ENCODE measurements at places on chromosomes 3 and 15.
A peak's percentile ranks its signal among the peaks of the same experiment; 100 is the strongest.

GRCh38 chr3:77142578-77142977 lies 102.7 kb downstream of the ROBO2 start:
- no peak for DNase-seq

DNA sequence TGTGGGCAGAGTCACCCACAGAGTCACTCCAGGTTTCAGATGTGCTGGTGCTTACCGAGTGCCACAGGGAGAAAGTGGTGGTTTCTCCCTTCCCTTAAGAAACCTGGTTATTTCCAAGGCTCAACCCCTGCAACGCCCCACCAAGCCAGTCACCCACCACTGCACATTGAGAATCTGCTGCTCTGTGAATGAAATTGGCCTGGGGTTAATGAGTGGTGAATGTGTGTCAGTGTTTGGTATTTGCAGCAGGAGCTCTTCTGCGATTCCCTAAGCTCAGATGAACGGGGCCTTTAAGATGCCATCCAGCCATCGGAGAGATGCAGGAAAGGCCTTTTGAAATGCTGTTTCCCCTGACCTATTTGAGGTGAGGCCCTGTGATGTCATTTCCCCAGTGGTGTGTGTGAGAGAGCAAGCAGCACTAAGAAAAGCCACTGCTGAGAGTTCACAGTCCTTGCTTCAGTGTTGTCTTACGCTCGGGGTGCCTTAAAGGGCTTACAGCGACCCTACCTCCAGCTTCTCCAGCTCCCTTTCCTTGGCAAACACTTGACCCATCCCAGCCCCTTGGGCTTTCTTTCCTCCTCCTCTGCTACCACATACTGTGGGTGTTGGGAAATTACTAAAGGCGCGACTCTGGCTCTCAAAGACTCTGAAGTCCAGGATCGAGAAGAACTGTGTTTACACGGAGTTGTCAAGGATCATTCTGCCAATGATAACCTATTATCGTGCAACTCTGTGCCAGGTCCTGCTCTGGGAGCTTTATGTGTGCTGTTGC lies 68.9 kb downstream of the SMAD3 start:
- peak; percentile 61 for DNase-seq

- no peak for DNase-seq
Measured at GRCh38 chr15:27965546-27965945, 133.6 kb downstream of the OCA2 start.

GRCh38 chr3:77464111-77464688 lies 424.3 kb downstream of the ROBO2 start:
- DNase-seq: no peak
